ENCODE measurements at places on chromosomes 11 and 22. TPM values are rescaled to one million over a fixed set of nuclear protein-coding genes. Genes with fewer than 3 reads are reported as not detected.

- DNase-seq, result no peak
Observed at GRCh38 chr22:29043906-29044575, 17.6 kb downstream of the C22orf31 start.

NXPE1 gene
- total RNA-seq, result not detected

DNA sequence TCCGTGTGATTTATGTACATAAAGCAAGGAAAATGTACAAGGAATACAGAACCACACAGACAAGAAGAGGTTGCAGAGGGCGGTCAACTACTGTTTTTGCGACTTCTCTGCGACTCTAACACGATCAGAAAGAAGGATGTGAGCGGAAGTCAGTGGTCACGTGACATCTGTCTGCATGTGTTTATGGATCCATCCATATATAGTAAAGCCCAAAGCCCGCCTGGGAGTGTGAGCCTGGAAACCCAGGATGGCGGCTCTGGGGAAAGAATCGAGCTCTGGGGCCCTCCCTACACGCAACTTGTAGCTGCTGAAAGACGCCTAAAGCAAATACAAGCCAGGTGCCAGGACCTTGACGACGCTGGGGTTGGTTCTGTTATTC is 8.8 kb downstream of the OSBPL5 start:
- DNase-seq, result no peak

IL17RA gene
- 12.1 TPM for total RNA-seq
